ENCODE measurements at places on chromosomes 1 and 21.

DNA sequence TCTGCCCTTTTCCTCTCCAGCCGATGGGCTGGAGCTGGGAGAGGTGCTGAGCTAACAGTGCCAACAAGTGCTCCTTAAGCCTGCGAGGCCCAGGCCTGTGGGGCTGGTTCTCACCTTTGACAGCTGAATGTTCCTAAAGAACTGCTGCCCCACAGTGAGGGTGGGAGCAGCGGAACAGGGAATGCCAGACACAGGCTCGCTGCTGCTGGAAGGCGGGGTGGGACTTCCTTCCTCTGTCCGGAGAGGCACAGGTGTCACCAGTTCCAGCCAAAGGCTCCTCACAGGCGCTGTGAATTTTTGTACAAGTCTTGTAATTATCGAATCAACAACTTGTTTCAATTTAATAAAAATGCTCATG lies 47.1 kb downstream of the COQ8A start:
- no peaks in the 10 kb centered on the region for H3K36me3 ChIP-seq
- no peak overlapping the region for H3K27ac ChIP-seq
- no peaks in the 10 kb centered on the region for H3K27me3 ChIP-seq
- peaks cover 9% of the 10 kb centered on the region for H3K4me1 ChIP-seq
- no peak overlapping the region for H3K4me3 ChIP-seq

- no peak overlapping the region for H3K4me3 ChIP-seq
- no peaks in the 10 kb centered on the region for H3K27me3 ChIP-seq
- no peak for DNase-seq
- no peak overlapping the region for H3K27ac ChIP-seq
- no peaks in the 10 kb centered on the region for H3K4me1 ChIP-seq
- H3K36me3 ChIP-seq, result no peaks in the 10 kb centered on the region
These were observed 47.0 kb upstream of the WARS2 start for GRCh38 chr1:119187416-119187815.

DNA sequence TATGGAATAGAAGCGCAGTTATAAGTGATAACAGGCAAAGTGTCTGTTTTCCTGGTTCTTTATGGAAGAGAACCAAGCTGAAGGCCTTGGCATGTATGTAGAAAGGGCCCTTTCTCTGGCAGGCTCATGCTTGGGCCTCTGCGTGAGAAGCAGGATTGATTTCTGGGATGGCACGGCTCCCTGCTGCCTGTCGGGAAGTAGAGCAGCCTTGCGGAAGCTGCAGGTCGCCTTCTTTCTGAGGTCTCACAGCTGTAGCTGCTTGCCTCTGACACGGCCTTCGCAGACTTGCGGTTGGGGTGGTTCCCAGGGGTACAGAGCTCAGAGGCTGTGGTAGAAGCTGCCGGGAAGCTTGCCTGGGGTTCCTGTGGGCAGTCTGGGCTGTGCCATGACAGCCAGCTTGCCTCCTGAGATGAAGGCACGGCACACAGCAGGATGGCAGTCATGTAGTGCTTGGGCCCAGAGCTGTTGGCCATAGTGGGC lies 39.4 kb downstream of the TRAPPC10 start:
- H3K27ac ChIP-seq, result peak overlapping the region; percentile 45
- H3K4me1 ChIP-seq, result peaks cover 28% of the 10 kb centered on the region
- DNase-seq, result no peak
- H3K36me3 ChIP-seq, result peaks cover 12% of the 10 kb centered on the region

GRCh38 chr1:202589190-202589930 lies 120.9 kb downstream of the SYT2 start:
- no peaks in the 10 kb centered on the region for H3K27me3 ChIP-seq
- H3K36me3 ChIP-seq, result no peaks in the 10 kb centered on the region
- no peak overlapping the region for H3K4me3 ChIP-seq
- peak overlapping the region; percentile 68 for H3K27ac ChIP-seq
- H3K4me1 ChIP-seq, result peaks cover 55% of the 10 kb centered on the region
- DNase-seq, result no peak

DNA sequence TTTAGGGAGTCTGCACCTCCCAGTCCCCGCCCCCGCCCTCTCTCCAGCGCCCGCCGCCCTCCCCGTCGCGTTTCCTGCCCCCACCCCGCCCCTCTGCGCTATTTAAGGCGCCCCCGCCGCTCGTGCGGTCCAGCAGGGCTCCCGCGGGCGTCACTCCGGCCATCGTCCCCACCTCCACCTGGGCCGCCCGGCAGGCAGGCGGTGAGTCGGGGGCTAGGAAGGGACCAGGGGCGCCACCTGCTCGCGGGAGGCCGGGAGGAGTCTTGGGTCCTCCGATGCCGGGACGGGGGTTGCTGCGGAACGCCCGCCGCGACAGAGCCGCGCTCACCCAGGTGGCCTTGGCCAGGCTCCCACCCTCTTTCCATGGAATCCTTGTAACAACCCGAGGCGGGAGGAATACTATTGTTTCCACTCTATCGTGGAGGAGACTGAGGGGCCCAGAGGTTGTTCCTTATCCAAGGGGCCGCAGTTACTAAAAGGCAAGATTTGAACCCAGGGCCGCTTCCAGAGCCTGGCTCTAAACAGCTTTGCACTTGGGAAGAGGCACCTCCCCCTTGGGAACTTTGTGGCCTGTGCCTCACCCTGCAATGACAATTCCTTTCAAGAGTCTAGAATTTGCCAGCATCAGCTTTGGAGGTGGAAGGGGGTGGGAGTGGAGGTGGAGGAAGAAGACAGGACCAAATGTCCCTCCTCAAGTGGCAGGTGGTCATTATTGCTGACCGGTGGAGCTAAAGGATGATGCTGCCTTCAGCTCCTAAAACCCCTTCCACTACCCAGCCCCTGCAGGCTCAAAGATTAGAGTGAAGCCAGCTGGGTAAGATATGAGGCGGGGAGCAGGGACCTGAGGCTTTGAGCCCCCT lies at the start of gene GJA4:
TSS of gene GJA4 (plus strand) at position 132 of the 860 bp plus-strand sequence. CDS start 1,215 bp downstream, outside the sequence.
- H3K27me3 ChIP-seq, result no peaks in the 10 kb centered on the region
- H3K27ac ChIP-seq, result peak within 1 kb of the TSS; percentile 63
- peak within 1 kb of the TSS; percentile 40 for H3K4me3 ChIP-seq
- H3K4me1 ChIP-seq, result peaks cover 13% of the 10 kb centered on the region
- no peaks in the 10 kb centered on the region for H3K36me3 ChIP-seq

Measured in vagina (tissue), 2 donors.